Stimulated activated CD4-positive, alpha-beta T cell treated with anti-CD3 and anti-CD28 coated beads, Interleukin-12 subunit alpha, Interleukin-12 subunit beta, amount 100 ng/mL, for 4 hours (primary cell): ENCODE measurements at places on chromosomes 11 and 22.

DNA sequence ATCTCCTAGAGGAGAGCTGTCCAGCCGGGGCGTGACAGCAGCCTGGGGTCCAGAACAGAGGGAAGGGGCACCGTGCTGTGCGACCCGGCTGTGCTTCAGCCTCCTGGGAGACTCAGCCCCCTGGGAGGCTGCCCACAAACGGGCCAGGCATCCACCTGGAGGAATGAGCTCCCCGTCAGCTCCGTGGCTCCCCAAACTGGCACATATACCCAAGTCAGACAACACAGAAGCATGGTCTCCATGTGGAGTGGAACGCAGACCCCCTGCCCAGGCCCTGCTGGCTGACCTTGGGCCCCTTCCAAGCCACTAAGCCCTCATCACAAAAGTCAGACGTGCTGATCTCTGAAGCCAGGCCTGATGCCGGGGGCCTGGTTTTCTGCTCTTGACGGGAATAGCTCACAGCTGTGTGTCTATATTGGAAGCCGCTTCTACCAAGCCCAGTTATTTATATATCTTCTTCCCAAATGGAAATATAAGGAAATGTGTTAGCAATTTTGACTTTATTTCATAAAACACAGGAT, 91.7 kb downstream of the BRD1 start:
- DNase-seq: no peak

DNA sequence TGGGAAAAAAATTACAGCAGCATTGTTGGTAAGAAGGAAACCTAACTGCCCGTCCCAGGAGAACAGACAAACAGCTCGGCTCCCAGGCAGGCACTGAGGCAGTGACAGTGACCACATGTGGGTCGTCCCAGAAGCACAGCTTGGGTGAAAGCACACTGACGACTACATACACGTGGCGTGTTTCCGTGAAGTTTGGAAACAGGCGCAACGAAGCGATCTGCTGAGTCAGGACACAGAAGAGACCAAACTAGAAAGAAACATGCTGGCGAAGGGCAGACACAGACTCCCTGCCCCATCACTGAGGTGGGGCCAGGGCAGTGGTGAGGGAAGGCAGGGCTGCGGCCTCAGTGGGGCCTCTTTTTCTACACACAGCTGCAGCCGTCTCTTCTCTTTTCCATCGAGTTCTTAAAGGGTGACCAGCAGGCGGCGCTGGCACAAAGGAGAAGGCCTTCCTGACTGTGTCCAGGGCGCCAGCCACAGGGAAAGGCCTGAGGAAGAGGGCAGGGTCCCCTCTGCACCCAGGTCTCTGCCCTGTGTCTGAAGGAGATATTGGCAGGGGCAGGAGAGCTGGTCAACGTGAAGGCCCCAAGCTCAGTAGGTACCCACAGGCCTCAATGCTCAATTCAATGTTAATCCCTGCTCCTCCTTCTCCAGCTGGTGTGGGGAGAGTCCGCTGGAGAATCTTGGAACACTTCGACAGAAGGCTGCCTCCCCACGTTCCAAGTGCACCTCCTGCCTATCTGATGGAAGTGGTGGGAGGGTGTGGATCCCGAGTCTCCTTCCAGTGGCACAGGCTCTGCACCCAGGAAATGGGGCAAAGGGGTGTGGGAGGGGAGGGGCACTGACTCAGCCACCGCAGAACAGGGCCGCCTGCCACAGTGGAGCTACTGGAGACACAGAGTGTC, 19.9 kb downstream of the CARS1 start:
- DNase-seq: peak; percentile 41

DNA sequence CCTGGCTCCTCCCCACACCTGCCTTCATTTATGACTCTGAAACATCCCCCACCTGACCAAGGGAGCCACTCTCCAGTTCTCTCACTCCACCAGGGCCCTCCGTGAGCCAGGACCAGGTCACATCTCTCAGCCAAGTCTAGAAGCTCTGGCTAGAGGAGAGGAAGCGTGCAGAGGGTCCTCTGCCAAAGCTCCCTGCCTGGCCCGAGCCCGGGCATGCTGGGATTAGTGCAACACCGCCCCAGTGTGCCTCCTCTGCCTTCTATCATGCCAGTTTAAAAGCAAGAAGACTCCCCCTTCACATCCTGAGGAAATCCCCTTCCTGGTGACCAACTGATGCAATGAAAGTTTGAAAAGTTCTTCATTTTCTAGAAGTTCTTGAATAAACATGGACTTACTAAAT, 23.5 kb downstream of the TP53AIP1 start:
- DNase-seq: no peak

DNA sequence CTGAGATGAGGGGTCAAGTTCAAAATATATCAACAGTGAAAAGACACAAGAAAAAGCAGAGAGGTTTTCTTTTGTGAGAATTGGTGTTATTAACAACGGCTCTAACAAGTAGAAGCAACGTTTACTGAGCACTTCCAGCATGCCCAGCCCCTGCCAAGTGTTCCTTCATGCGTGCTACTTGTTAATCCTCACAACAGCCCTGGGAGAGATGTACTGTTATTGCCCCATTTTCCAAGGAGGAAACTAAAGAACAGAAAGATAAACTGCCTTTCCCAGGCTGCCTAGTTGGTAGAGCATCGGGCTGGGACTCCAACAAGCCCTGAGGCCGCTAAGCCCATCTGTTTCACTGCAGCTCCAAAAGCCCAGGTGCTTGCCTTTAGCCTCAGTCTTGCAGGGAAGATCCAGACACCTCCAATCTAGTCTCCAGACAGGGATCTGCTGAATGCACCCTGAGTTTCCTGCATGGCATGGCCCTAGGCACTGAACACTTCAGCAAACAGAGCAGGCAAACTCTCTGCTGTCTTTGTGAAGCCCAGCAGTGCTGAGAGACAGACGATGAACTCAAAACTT, 25.5 kb downstream of the SPATA19 start:
- DNase-seq: no peak

- no peak for DNase-seq
These were observed 13.3 kb downstream of the CHST1 start for GRCh38 chr11:45651841-45652749.

- DNase-seq: no peak
These were observed 9.7 kb downstream of the TMEM45B start for GRCh38 chr11:129825380-129825779.

- DNase-seq: no peak
These were observed 63.0 kb downstream of the ARHGAP8 start for GRCh38 chr22:44815099-44816070.

DNA sequence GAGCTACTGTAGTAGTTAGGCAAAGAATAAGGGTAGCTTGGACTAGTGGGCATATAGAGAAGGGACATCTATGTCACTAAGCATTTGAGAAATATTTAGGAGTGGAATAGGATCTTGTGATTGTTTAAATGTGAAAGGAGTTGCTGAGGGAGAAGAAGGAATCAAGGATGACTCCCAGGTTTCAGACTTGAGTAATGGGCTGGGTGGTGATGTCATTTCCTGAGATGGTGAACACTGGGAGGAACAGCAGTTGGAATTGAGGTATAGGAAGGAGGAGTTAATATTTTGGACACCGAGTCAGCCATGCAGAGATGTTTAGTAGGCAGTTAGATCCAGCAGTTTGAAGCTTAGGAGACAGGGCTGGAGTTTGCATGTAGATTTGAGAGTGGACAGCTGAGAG, 40.1 kb downstream of the REXO2 start:
- DNase-seq: no peak

DNA sequence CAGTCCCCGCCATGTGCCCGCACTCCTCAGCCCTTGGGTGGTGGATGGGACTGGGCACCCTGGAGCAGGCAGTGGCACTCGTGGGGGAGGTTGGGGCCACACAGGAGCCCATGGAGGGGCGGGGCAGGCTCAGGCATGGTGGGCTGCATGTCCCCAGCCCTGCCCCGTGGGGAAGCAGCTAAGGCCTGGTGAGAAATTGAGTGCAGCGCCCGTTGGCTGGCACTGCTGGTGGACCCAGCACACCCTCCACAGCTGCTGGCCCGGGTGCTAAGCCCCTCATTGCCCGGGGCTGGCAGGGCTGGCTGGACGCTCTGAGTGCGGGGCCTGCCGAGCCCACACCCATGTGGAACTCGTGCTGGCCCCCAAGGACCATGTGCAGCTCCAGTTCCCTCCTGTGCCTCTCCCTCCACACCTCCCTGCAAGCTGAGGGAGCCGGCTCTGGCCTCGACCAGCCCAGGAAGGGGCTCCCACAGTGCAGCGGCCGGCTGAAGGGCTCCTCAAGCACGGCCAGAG, 16.1 kb downstream of the OR5B3 start:
- DNase-seq: no peak

DNA sequence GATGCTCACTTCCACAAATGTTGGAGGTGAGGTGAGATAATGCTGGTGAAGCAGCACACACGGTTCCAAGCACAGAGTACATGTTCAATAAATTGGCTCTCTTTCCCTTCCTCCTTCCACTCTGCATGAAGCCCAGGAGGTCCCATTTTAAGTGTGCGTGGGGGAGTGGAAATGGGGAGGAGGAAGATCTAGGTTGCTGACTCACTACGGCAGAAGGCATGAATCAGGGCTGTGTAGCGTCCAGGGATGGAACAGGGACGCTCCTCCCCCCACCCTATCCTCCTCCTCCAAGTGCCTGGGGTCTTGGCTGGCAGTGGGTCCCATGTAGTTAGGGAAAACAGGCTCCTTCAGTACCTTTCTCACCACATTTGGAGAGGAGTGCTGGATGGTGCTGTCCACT, 44.2 kb downstream of the TRIM66 start:
- no peak for DNase-seq

GRCh38 chr22:21077884-21078508, 32.2 kb downstream of the LRRC74B start:
- DNase-seq: no peak

DNA sequence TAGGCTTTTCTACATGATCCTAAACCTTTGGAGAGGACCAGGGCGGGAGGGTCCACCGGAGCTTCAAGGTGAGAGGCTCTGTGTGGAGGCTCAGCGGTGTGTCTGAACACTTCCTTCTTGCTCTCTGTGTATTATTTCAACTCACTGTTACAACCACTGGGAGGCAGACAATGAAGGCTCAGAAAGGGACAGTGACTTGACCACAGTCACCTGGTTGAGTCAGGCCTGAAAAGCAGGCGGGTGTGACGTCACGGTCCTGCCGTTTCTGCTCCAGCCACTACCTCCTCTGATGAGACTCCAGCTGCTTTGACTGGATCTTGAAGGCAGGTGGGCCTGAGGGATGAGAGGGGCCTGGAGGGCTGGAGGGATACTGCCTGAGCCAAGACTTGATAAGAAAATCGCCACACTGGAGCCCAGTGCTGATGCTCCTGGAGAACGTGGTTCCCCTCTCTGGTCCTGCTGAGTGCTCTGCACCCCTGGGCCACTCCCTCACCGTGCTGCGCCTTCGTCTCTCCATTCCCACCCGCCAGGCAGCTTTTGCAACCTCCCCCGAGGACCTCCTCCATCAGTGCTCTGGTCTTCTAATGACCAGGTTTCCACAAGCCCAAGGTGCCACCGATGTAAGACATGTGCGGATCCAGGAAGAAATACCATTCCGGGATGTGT, 27.9 kb downstream of the KCNC1 start:
- DNase-seq: no peak

- no peak for DNase-seq
These were observed 106.8 kb downstream of the MUC15 start for GRCh38 chr11:26465274-26465673.

DNA sequence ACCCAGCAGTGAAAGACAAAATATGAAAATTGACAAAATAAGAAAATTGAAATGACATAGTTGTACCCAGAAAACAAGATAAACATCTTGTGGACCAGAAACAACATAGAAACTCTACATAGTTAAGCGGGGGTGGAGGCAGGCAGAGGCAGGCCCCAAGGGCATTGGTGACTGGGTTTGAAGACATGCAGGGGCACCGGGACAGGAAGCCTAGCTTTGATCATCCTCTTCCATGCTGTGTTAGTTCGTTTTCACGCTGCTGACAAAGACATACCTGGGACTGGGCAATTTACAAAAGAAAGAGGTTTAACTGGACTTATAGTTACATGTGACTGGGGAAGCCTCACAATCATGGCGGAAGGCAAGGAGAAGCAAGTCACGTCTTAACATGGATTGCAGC, 33.5 kb upstream of the CRTAM start:
- DNase-seq: no peak

GRCh38 chr22:45318168-45318557, 8.4 kb downstream of the FAM118A start:
- DNase-seq: peak; percentile 74

DNA sequence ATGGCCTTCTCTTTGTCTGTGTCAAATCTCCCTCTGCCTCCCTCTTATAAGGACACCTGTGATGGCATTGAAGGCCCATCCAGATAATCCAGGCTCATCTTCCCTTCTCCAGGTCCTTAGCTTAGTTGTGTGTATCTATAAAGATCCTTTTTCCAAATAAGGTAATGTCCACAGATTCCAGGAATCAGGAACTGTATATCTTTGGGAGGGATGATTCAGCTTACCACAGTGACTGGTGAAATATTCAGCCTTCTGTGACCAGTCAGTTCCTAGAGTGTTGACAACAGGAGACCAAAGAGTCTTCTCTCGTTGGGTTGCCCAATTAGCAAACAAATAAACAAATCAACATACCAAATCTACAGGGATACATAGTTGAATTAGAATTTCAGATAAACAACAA, 175.8 kb downstream of the MPPED1 start:
- DNase-seq: no peak

DNA sequence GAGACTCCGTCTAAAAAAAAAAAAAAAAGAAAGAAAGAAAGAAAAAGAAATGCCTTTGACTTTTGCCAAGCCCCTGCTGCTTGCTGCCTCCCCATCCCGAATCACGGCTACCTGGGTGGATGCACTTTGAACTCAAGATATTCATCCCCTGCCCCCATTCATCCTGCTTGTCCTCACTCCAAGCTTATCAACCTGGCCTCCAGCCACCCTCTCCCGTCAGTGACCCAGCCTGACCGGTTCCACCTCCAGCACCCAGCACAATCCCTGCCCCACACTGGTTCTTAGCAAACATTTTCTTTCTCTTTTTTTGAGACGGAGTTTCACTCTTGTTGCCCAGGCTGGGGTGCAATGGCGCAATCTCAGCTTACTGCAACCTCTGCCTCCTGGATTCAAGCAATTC, 44.4 kb downstream of the CYTH4 start:
- no peak for DNase-seq

DNA sequence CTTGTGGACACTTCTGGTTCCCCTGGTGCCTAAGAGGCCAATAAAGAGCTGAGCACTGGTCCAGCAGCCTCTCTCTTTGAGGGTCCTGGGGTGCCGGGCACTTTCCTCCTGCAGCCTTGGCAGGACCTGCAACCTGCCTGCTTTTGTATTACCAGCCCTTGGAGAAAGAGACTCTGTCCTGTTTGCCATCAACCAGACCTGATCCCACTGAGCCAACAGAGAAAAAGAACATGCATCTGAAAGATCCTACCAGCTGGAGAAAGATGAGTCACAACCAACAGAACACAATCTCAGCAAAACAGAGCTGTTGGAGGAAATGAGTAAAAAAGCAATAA, 321.0 kb downstream of the DDX10 start:
- no peak for DNase-seq

DNA sequence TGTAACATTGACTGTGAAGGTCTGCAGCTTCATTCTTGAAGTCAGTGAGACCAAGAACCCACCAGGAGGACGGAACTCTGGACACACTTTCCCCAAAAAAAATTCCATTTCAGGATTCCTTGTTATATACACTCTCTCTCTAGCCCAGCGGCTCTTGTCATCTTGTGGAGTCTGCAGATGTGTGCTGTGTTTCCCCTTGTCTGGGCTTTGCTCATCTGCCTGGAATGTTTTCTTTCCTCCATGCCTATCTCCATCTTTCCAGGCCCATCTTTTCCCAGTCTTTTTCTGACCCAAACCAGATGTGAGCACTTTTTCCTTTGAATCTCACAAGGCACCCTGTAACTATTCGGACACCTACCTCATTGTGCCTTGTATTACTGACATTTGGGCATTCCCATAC, 5.1 kb upstream of the DRG1 start:
- DNase-seq: no peak
